ENCODE measurements at places on chromosomes 4 and X.

- DNase-seq: no peak
Observed at GRCh38 chrX:118550792-118551191, 55.2 kb downstream of the DOCK11 start.

- DNase-seq: no peak
Observed at GRCh38 chr4:28890949-28891775, 1829.0 kb upstream of the PCDH7 start.

DNA sequence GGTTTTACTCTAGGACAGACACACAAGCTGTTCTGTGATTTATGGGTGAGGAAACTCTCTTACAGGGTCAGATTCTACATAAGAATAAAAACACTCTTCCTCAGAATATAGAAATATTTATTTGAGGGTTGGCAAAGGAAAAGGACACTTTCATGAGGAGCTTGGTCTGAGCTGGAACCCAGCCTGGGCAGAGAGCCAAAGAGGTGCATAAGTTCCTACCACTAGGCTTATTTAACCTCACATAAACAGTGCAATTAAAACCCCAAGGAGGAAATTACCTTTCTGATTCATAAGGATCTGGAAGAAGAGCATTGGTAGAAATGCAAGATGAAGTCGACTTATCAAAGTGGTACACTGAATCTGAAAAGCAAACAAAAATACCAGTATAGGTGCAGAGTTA, 32.9 kb downstream of the SETD7 start:
- no peak for DNase-seq

DNA sequence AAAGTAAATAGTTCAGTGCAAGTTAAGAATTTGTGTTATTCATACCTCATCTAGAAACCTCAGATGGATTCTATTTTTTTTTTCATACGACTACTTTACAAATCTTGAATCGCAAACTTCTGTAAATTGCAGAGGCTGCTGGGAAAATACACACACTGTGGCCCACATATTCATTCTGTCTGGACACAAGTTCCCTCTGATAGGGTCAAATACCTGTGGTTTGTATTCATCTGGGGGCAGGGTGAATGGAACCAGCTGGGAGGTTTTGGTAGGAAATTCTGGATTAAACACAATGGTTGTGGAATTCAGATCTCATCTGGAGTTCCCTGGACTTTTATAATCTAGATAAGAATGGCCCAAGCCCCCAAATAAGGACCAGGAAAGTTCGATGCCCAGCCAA, 56.2 kb downstream of the SPATA18 start:
- no peak for DNase-seq

DNA sequence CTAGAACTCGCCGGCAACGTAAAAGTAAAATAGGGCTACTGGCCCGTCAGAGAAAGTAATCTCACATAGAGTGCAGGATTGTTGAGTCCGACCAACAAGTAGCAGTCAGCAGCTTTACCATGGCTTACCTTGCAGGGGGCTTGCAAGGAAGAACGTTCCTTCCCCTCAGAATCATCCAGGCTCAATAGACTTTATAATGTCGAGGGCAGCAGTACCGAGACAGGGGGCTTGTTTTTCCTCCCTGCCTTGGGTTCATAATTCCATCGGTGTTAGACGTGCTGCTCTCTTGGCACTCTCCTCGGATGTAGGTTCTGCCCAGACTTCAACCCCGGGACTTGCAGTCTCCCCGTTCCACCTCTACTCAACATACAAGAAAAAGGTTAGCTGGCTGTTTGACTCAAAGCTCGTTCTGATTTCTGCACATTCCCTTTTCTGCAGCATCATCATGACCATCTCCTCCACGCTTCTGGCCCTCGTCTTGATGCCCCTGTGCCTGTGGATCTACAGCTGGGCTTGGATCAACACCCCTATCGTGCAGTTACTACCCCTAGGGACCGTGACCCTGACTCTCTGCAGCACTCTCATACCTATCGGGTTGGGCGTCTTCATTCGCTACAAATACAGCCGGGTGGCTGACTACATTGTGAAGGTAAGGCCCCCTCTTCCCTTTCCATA, 1.5 kb downstream of the SLC10A4 start:
- DNase-seq: no peak

- DNase-seq: no peak
Observed at GRCh38 chrX:149937871-149938426, 342 bp downstream of the EOLA2 start.

- no peak for DNase-seq
Observed at GRCh38 chrX:97332963-97333362, 449.3 kb downstream of the RPA4 start.

DNA sequence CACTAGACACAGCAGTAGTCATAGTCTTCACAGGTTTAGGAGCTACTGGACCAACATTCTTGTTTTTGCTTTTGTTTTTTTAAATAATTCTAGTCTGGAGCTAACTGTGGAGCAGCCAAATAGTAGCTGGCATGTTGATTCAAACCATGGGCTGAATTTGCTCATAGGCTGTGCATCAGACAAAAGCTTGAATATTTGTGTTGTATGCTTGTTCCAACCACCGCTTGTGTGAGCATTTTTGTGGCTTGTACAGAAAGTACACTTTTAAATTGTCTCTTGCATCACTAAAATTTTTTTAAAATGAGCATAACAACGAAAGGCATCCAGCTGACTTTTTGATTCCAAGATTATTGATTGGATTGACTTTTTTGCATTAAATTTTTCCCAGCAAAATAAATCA, 39.6 kb downstream of the CCNI start:
- DNase-seq: no peak

DNA sequence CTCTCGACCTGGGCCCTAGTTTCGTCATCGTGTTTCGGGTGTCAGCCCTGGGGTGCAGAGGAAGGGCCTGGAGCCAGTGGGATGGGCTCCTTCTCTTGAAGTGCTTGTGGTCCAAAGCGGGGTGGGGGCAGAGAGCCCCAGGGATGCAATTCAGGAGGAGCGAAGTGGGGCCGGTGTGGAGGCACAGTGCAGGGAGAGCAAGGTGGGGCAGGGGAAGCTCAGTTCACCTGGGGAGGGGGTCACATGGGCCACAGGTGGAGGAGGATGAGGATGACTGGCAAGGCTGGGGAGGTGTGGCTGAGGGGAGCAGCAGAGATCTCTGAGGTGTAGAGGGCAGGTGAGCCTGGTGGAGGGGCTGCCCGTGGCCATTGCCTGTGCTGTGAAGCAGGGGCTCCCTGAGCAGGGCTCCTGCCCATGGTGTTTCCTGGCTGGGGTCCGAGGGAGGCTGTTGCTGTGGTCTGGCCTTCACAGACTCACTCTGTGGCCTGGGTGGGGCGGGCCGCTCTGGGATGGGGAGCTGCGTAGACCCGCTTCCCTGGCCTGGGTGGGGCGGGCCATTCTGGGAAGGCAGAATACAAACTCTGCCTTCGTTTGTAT, 6.9 kb downstream of the SORCS2 start:
- DNase-seq: no peak

DNA sequence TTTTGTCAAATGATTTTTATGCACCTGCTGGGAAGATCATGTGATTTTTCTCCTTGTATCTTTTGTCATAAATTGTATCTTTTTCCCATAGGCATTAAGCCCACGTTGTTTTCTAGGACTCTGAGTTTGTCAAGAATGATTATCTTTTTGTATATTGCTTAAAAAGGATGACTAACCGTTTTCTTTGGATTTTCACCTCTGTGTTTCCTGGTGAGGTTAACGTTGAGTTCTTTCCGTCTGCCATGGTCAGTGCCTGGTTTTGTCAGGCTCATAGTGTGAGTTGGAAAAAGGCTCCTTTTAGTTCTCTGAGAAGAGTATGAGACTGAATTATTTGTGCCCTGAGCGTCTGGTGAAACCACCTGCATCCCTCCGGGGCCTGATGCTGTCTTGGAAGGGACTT, 21.9 kb downstream of the PCGF3 start:
- DNase-seq: no peak

GRCh38 chr4:42350611-42351182, 46.6 kb upstream of the SHISA3 start:
- DNase-seq: no peak

DNA sequence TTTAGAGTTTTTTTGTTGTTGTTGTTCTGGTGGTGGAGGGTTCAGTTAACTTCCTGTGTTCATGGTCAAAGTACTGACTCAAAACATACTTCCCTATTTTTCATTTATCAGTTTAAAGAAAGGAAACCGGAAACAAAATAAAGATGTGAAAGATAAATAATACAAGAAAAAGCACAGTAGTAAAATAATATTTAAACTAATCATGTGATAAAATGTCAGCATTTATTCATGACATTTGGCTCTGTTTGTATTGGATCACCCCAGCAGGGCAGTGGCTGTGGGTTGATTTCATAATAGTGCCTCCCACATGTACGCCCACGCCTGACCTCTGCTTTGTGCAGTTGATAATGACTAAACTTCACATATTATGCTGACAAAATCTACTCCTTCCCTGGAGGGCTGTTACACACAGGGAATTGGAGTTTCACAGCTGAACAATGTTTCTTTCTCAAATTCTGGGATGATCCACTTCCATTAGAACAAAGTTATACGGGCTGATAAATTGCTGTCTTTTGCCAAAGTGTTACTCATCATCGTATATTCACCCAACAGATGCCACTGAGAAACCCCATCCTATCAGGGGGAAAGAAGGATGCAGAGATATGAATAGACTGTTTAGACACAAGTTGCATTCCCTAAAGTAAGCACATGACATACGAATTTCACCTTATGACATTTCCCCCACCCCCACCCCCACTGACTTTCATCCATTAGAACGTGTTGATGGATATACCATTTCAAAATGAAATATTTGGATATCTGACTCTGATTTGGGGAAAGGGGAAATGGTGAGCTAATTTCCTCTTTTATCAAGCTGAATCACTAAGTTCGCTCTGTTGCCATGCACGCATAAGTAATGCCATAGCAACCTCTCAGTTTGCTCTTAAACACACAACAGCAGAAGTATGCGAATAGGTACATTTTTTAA, 48.3 kb downstream of the AMELX start:
- no peak for DNase-seq

- DNase-seq: no peak
Observed at GRCh38 chrX:70421618-70422017, 1.5 kb upstream of the GDPD2 start.

- no peak for DNase-seq
Observed at GRCh38 chr4:40704073-40704472, 45.7 kb upstream of the NSUN7 start.

- no peak for DNase-seq
Observed at GRCh38 chr4:2261853-2262144, at the start of gene MXD4. Gene MXD4 (minus strand): TSS chr4:2262109. CDS start chr4:2261980, 129 bp downstream.

Measured in iPS DF 6.9 (cell line).